ENCODE measurements at places on chromosomes 2 and 18.
A peak's percentile ranks its signal among the peaks of the same experiment; 100 is the strongest.

DNA sequence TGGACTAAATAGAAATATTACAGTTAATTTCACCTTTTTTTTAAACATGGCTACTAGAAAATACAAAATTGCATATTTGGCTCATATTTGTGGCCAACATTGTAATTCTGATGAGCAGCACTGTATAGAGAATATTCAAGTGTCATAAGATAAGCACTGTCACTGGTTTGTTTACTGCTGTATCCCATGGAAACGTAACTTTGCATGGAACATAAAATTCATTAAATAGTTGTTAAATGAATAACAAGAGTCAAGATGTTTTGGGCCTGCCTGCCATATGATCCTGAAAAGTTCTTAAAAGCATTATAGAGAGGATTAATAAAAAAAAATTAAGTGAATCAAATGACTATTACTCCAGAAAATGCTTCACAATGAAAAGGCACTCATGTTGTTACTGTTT, 763.7 kb upstream of the CRIM1 start:
- DNase-seq = no peak

DNA sequence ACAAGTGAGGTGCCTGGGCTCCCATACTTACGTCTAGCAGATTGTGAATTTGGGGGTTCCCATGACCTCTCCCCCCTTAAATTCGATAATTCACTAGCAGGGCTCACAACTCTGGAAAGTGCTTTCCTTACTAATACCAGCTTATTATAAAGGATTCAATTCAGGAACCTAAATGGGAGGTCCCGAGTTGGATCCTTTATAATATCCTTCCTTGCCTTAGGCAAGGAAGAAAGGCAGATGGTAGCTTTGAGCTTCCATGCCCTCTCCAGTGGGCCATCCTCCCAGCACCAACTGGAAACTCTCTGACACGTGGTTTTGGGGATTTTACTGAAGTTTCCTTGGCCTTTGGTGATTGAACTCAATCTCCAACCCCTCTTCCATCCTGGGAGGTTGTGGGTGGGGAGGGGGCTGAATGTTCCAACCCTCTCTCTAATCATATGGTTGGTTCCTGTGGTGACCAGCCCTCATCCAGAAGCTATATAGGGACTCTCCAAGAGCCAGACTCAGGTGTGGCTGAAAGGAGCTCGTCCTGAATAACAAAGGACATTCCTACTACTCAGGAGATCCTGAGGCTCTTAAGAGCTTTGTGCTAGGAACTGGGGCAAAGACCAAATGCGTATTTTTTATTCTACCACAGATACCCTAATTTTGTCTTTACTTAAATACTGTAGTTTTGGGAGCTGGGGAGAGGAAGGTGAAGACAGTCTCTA, 62.2 kb downstream of the HAUS1 start:
- DNase-seq = no peak

- no peak for DNase-seq
Measured at GRCh38 chr2:770776-771175, 93.6 kb upstream of the TMEM18 start.

GRCh38 chr2:80469428-80469827, 164.9 kb upstream of the LRRTM1 start:
- DNase-seq = no peak

DNA sequence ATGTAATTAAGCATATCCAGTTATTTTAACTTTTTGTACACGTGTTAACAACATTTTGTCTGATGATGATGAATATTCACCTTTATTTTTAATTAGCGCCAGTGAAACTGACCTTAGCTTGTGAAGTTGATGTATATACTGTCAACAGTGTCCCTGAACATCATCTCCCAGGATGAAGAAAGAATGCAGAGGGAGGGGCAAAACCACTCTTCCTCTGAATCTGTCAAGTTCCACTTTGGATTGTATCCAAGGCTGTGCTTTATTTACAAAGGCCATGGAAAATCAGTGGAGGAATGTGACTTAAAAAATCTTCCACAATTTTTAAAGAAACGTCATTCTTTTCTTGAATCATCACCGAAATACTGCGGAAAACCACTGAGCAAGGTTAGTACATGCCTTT, 4.5 kb upstream of the RMDN2 start:
- no peak for DNase-seq

GRCh38 chr18:10743766-10744165, 217.9 kb downstream of the NAPG start:
- peak; percentile 45 for DNase-seq

GRCh38 chr2:153601812-153602211, 123.2 kb upstream of the RPRM start:
- DNase-seq = no peak

DNA sequence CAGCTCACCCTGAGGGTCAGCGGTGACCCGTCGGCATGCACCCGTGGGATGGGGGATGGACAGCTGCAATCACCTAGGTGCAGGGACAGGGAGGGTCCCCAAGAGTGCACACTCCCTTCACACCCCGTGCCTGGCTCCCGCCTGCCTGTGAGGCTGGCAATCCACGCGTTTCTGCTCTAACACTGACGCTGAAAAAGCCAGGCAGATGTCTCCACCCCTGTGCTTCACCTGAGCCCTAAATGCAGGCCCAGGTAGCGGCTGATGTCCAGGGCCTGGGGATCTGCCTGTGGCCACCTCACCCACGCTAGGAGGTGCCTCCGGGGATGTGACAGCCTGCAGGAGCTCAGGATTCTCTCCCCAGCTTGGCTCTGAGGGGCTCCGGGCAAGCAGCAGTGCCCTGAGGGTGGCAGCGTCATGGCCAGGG, 212.0 kb upstream of the SALL3 start:
- no peak for DNase-seq

GRCh38 chr2:64186699-64187605, 42.7 kb upstream of the PELI1 start:
- peak; percentile 78 for DNase-seq

DNA sequence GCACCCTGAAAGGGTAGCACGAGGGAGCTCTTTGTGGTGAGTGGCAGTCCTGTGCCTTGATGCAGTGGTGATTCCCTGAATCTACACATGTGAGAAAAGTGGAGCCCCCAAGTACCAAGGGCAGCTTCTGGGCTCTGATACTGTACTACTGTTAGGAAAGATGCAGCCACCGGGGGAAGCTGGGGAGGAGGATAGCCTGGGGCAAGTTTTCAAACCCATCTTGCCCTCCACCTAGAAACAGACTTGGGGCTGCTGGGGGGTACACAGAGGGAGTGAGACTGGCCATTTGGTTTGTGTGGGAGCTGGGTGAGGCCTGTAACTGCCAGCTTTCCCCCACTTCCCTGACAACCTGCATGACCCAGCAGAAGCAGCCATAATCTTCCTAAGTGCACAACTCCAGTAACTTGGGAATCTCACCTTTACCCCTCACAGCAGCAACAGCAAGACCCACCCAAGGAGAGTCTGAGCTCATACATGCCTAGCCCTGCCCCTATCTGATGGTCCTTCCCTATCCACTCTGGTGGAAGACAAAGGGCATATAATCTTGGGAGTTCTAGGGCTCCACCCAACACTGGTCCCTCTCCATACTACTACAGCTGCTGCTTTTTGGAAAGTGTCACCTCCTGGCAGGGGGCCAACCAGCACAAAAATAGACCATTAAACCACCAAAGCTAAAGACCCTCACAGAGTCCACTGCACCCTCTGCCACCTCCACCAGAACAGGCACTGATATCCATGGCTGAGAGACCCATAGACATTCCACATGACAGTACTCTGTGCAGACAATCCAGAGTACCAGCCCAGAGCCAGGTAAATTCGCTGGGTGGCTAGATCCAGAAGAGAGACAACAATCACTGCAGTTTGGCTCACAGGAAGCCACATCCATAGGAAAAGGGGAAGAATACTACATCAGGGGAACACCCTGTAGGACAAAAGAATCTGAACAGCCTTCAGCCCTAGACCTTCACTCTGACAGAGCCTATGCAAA, 8.2 kb downstream of the MALL start:
- no peak for DNase-seq

DNA sequence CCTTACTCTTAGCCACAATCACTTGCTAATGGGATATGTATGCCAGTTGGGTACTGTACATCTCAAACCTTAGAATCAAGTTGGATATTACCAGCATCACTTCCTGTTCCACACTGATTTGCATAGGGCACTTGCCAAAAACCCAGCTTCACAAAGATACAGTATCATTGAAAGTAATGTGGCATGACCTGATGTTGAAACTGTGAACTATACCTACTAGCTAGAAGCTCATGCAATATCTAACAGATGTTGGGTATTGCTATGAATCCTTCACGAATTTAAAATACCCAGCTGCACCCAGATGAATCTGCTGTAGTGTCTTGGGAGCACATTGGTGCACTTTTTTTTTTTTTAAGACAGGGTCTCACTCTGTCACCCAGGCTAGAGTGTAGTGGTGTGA, 6.5 kb upstream of the STAMBP start:
- peak; percentile 44 for DNase-seq

DNA sequence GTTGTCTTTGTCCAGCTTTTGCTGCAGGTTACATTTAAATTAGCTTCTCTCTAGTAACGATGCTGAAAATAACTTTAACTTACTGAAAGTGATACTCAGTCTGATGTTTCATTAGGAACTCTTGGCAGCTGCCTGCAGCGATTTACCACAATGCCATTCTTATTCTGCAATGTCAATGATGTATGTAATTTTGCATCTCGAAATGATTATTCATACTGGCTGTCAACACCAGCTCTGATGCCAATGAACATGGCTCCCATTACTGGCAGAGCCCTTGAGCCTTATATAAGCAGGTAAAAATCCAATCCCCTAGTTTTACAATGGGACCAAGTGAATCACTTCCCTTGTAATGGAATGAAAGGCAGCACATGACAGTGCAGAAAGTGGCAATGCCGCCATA, 16.3 kb upstream of the MFF start:
- no peak for DNase-seq

- peak; percentile 47 for DNase-seq
Measured at GRCh38 chr18:2903006-2903405, 56.2 kb downstream of the EMILIN2 start.

DNA sequence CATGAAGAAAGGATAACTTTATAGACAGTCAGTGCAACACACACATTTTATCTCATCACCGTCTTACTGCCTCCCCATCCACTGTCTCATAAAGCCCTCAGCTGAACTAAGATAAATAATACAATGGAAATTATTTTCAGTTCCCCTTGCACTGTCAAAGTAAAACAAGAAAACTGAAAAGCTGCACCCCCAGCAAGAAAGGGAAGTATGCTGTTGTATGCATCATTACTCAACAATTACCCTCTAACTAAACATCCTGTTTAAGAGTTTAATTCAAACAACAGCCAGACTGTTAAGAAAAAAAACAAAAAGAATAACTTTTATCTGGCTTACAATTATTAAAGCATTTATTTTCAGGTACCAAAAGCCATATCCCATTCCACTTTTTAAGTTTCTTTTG, 25.0 kb downstream of the MPPE1 start:
- peak; percentile 91 for DNase-seq

DNA sequence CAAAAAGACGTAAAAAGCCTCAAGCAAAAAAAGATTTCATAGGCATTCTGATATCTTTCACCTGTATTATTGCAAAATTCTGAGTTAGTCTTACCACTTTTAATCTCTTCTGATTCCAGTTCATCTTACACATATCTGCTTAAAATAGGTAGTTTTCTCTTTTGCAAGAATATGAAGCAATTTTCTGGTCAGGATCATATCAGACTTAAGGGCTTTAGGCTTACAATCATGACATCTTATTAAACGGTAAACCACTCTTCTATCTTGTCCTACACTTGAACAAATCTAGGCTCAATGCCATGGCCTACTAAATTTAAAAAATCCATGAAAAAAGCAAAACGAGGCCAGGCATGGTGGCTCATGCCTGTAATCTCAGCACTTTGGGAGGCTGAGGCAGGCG, 50.1 kb upstream of the GAREM1 start:
- DNase-seq = no peak

- no peak for DNase-seq
Measured at GRCh38 chr2:54325148-54325547, 69.1 kb upstream of the TSPYL6 start.

GRCh38 chr2:219578811-219579613, 6.9 kb downstream of the INHA start:
- peak; percentile 78 for DNase-seq

DNA sequence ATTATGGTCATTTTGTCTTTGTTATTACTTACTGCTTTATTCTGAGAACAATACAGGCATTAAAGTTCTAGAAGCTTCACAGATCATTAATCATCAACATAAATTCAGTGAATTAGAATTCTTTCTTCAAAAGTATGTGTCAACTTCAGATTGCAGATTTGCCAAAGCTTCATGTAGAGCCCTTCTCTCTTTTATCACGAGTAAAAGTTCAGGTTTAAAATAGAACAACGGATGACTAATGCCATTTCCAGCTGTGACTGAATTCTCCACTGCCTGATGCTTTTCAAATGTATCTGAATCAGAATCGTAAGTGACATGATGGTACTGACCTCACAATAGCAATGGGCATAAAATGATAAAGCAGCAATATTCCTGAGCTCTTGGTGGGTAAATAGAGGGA, 116.0 kb downstream of the ABCA12 start:
- no peak for DNase-seq

DNA sequence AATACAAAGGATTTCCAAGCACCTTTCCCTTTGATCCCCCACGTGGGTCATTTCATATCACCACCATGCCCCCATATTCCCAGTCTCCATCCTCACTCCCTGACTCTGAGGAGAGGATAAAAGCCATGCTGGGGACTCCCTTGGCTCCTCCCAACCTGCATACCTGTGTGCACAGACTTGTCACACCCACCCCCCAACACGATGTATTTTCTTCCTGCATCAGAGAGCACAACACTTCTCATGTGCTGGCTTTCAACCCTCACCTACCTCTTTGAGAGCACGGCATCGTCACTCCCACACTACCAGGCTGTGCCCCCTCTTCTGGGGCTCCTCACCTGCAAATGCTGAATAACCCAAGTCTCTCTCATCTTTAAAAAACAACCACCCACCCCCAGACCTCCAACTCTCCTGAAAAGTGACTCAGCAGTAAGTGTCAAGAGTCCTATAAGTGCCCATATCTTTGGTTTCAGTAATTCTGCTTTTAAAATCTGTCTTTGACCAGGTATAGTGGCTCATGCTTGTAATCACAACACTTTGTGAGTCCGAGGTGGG, 53.1 kb downstream of the AP1S3 start:
- no peak for DNase-seq

DNA sequence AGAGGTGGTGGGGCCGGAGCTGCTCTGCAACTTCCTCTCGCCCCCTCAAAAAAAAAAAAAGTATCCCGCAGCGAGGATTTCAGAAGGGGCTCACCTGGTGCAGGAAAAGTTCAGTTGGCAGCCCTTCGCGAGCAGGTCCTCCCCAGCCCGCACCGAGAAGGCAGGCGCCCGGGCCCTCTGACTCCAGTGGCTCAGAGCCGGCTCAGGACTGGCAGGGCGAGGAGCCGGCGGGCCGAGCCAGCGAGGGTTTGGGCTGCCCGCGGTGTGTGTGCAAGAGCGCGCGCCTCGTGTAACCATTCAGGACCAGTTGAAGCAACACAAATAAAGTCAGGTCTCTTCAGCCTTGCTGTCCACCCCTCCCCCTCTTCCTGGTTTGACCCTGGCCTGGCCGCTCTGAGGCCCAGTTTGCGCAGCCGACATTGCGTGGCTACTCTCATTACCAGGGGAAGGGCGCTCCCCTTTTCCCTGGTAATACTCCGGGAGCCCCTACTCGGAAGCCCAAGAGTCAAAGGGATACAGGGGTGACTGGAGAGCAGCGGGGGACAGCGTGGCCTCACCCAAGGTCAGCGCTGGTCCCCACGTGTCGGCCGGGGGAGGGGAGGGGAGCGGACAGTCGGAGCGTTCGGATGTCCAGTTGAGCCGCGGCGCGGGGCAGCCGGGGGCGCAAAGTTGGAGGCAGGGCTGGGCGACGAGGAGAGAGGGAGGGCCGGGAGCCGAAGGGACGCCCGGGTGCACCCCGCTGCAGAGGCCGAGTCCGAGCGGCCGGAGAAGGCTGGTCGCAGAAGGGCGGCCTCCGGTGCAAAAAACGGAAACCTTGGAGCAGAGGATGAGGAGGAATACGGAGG, 12.3 kb downstream of the EN1 start:
- DNase-seq = no peak
